Spinal cord (tissue), 10 donors: ENCODE measurements at places on chromosomes 12 and 14. TPM values are rescaled to one million over a fixed set of nuclear protein-coding genes. Genes with fewer than 3 reads are reported as not detected.

The PTPRO gene
- total RNA-seq: 29.9 TPM

The SOX5 gene
- 47.9 TPM for total RNA-seq

The MON2 gene
- total RNA-seq: 130 TPM

The OAS3 gene
- 12.1 TPM for total RNA-seq

The INSM2 gene
- 0.17 TPM for total RNA-seq

The DEPDC4 gene
- total RNA-seq: 2.0 TPM

The TC2N gene
- total RNA-seq: 17.1 TPM

The BEGAIN gene
- total RNA-seq: 4.9 TPM

The FGD4 gene
- 33.7 TPM for total RNA-seq

The KCNH3 gene
- total RNA-seq: 2.1 TPM

The PROX2 gene
- total RNA-seq: not detected

The KRT2 gene
- total RNA-seq: not detected

The CCDC184 gene
- total RNA-seq: 23.2 TPM

The OAS1 gene
- 14.0 TPM for total RNA-seq

The C12orf42 gene
- not detected for total RNA-seq

The DTX3 gene
- total RNA-seq: 66.3 TPM

The ADAM21 gene
- total RNA-seq: 0.33 TPM

The WNT5B gene
- 10.3 TPM for total RNA-seq

The NGB gene
- total RNA-seq: 9.6 TPM

The EPYC gene
- total RNA-seq: not detected

The GRIP1 gene
- total RNA-seq: 33.4 TPM

The TAS2R46 gene
- 7.5 TPM for total RNA-seq
